DMS79 (cell line): ENCODE measurements at places on chromosomes 2 and 18.

GRCh38 chr2:20444101-20444992 is 2.5 kb upstream of the RHOB start:
- no peak for DNase-seq

DNA sequence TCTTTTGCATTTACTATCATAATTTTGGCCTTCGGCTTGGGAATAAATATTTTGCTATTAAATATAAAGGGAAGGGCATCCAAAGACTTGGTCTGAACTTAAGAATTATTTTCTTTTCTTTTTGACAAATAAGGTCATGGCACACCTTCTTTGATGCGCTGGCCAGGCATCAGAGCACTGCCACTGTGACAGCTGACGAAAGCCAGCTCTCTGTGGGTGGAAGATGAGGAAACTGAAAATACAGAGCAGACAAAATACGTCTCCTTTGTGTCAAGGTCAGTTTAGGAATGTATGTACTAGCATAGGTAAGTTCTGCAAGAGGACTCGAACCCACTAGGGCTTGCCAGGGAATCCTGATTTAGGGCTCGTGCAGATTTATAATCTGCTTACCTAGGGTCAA is 155.9 kb upstream of the MEIS1 start:
- no peak for DNase-seq

GRCh38 chr2:39409697-39410389 is 27.2 kb downstream of the MAP4K3 start:
- DNase-seq = no peak

DNA sequence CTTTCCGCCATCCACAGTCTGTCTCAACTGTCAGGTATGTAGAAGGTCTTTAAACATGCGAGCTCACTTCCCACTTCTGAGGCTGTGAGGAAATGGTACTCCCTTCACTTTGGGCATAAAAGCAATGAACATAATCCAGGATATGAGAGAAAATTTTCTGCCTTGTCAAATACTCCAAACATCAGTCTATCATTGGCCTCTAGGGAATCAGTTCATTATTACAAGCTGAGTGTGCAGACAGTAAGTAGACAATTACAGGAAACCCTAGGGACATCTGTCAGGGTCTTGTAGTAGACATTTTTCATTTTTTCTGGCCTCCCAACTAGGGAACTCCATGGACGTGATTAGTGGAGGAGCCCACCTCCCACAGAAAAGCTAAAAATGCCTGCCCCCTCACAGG is 13.6 kb upstream of the APCDD1 start:
- no peak for DNase-seq

- DNase-seq = no peak
Measured at GRCh38 chr18:5941890-5942289, 46.6 kb upstream of the TMEM200C start.

GRCh38 chr18:6625481-6625880 is 104.0 kb upstream of the ARHGAP28 start:
- DNase-seq = no peak

GRCh38 chr2:111208639-111209038 is 87.9 kb downstream of the BCL2L11 start:
- no peak for DNase-seq

DNA sequence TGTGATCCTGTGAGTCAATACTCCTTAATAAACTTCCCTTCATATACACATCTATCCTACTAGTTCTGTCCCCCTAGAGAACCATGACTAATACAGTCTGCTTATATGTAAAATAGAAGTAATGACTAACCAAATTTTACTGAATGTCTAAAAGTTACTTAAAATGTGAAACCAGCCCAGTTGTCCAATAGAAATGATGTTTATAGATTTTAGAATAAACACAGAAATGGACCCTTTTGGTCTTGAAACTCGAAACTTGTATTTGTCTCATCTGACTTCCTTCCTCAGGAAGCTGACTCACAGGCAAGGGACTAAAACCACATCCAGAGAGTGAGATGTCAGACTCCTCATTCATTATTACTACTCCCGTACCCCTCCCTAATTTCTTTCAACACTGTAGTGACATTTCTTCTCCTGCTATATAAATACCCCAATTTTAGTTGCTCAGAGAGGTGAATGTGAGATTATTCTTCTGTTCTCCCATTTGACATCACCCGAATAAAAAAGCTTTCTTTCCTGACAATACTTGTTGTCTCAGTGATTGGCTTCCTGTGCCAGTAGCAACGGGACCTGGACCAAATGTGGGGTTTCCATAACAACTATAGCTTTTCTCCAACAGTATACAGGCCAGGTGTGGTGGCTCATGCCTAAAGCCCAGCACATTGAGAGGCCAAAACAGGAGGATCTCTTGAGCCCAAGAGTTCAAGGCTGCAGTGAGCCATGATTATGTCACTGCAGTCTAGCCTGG is 486.0 kb downstream of the ERBB4 start:
- DNase-seq = no peak

GRCh38 chr2:177036747-177037146 is 175.8 kb upstream of the HNRNPA3 start:
- no peak for DNase-seq

DNA sequence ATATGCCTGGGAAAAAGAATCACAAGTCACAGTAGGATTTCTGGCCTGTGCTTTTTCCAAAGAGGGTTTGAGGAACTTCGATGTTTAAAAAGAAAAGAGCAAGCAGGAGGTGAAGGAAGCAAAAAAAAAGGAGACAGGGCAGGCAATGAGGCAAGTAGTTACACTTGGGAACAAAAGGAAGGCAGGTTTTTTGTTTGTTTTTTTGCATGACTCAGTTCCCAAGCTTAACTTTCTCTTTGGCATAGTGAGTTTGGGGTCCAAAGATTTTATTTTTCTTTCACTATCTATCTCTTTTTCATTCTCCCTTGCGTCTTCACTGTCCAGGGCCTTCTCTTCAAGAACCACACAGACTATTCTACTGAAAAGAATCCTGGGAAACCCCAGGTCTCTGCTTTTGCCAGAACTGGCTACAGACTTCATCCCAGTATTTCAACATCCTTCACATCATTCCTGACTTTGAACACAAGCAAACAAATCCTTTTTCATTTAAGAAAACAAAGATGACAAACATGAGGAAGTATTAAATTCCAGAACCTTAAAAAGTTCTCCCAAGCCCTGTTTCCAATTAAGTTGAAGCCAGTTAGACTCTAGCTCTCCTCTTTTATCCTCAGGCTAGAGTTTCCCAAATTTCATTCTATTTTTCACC is 210.7 kb upstream of the RND3 start:
- no peak for DNase-seq

- no peak for DNase-seq
Measured at GRCh38 chr2:21610304-21610703, 486.5 kb downstream of the TDRD15 start.

DNA sequence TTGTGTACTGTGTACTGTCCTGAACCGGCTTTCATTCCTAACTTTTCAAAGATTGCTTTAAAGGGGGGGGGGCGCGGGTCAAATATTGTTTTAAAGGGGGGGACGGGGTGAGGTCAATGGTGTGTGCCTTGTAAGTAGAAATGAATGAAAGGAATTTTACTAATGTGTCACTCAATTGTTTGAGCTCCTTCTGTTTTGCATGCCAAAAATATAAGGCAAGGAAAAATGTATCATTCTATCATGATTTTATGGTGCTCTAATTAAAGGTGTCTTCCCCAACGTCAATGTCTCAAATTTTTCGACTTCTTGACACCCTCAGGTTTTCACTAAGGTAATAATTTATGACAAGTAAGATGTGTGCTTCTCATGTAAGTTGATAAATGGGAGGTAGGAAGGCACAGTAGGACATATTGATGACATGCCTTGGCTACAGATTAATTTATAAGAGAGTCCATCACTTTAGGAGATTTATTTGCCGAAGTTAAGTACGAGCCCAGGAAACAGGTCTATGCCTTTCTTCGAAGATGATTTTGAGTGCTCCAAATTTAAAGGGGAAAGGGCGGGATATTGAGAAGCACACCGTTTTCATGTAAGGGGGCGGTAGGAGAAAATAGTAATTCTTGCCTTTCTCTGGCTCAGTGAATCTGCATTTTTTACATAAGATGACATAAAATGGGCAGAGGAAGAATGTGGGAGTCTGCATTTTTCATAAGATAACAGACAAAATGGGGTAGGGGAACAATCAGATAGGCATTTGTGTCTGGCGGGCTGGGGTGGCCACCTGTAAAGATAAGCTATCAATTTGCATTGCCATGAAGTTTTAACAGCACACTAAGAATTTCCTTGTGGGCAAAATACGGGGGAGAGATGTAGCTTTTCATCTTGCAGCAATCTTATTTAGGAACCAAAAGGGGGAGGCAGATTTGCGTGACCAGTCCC is 1.2 kb upstream of the TRAPPC8 start:
- no peak for DNase-seq
